ENCODE measurements at places on chromosomes 2 and 18.
A peak's percentile ranks its signal among the peaks of the same experiment; 100 is the strongest.

- no peak for DNase-seq
Measured at GRCh38 chr2:20479835-20480234, 33.0 kb downstream of the RHOB start.

DNA sequence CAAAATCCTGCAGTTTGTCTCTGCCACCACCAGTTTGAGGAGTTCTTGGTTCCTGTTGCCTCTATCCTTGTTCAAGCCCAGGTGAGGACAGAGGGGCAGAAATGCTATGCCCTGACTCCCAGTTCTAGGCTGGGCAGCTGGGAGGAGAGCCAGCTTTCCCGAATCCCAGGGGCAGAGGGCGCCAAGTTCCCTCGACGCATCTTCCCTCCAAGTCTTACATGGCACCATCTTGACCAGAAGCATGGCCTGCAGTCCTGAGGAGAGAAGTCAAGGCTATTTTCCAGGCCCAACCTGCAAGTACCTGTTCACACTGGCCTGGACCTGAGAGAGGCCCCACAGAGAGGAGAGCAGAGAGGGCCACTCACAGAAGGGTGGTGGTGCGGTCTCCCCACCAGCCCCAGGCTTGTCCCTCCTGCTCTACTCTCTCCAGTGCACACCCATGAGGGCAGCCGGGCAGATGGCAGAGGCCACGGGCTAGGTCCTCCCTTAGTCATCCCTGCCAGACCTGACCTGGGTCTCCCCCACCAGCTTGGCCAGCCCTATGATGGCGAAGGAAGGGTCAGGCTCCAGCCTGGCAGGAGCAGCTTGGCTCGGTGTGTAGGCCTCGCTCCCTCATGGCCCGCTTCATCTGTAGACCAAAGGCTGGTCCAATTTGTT is 115.7 kb upstream of the MSTN start:
- DNase-seq, result no peak

DNA sequence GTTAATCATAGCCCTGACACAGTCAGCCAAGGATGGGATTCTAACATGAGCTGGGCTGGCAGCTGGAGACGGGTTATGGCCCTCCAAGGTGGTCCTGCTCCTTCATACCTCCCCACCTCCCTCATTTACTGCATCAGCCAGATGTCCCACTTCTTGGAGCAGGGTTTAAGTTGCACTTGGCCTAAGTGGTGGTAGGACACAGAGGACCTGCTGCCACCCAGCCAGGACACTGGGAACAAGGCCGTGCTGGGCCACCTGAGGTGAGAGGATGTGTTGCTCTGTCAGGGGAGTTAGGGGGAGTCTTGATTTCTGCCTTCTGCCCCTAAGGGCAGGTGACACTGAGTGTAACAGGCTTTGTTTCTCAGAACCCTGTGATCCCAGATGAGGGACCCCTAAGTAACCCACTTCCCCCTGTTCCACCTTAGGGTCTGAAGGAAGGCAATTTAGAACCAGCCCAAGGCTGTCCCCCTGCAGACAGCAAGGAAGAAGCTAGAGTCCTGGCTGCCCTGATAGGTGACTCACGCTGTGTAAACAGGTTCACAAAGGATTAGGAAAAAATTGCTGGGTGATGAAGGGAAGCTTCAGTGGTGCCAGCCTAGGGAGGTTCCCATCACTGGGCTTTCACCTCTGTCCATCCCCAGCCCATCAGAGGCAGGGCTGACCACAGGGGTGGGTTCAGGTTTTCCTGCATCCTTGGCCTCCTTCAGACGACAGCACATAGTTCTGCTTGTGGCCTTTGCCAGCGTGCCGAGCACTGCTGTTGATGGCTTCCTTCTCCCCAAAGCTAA is 114.3 kb upstream of the MCFD2 start:
- no peak for DNase-seq

DNA sequence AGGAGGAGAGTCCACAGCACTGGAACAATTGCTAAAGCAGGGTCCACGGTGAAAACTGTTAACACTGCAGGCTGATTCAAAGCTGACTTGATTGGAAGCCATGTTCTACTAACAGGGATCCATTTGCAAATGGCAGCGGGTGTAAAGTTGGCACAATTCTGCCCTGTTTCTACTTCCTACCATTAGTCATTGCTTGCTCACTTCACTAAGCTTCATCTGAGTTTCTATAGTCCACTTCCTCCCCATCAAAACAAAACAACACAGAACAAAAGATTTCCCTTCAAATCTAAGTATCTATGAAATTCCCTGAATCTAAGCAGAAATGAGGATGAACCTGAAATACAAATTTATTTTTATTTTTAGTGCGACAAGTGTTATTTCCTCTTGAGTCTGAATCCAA is 187.4 kb upstream of the SOX11 start:
- DNase-seq, result no peak

- DNase-seq, result no peak
Measured at GRCh38 chr2:81327911-81328310, 1023.4 kb upstream of the LRRTM1 start.

DNA sequence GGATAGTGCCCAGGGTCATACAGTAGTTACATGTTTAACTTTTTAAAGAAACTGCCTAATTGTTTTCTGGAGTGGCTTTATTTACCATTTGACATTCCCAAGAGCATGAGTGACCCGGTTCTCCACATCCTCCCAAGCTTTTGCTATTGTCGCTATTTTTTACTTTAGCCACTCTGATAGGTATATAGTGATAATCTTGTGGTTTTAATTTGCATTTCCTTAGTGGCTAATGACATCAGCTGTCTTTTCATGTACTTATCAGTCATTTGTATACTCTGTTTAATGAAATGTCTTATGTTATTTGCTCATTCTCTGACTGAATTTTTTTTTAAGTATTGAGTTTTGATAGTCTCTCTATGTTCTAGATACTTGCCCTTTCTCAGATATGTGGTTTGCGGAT is 109.7 kb upstream of the HS6ST1 start:
- no peak for DNase-seq

DNA sequence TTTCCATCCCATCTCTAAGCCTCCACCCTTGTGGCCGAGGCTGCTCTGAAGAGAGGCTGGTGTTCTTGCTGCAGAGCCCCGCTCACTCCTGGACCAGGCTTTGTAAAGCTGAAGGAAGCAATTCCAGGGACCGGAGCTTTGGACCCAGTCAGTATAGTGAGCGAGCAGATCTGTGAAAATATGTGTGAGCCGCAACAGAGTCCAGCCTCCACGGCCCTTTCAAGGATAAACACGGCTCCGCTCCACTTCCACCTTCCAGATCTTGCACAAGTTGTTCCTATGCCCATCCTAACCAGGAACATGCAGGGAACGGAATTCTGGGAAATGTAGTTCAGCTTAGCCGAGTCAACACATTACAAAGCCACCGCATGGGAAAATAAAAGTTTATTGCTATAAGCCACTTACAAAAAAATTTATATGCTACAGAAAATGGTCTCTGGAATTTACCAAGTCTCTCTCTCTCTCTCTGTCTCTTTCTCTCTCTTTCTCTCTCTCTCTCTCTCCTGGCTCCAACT is 151.7 kb upstream of the ZNF521 start:
- DNase-seq, result peak; percentile 8

DNA sequence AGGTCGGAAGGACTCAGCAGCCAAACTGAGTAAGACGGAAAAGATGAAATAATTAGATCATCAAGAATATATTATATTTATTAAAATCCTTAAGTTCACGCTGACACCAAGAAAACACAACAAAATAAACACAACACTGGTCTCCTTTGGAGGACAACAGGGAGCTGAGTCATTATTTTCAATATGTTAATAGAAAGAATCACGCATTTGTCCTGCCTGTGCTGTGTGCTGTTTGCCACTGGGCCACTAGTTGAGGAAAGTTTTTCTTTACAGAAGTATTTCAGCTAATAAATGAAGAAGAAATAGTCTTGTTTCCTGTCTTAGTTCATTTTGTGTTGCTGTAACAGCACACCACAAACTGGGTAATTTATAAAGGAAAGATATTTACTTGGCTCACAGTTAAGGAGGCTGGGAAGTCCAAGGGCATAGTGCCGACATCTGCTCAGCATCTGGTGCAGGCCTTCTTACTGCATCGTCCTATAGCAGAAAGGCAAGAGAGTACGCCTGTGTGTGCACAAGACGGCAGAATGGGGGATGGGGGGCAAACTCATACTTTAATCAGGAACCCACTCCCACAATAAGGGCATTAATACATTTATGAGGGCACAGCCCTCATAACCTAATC is 88.0 kb downstream of the TCF7L1 start:
- no peak for DNase-seq
